ENCODE measurements at places on chromosomes 7 and 10.

DNA sequence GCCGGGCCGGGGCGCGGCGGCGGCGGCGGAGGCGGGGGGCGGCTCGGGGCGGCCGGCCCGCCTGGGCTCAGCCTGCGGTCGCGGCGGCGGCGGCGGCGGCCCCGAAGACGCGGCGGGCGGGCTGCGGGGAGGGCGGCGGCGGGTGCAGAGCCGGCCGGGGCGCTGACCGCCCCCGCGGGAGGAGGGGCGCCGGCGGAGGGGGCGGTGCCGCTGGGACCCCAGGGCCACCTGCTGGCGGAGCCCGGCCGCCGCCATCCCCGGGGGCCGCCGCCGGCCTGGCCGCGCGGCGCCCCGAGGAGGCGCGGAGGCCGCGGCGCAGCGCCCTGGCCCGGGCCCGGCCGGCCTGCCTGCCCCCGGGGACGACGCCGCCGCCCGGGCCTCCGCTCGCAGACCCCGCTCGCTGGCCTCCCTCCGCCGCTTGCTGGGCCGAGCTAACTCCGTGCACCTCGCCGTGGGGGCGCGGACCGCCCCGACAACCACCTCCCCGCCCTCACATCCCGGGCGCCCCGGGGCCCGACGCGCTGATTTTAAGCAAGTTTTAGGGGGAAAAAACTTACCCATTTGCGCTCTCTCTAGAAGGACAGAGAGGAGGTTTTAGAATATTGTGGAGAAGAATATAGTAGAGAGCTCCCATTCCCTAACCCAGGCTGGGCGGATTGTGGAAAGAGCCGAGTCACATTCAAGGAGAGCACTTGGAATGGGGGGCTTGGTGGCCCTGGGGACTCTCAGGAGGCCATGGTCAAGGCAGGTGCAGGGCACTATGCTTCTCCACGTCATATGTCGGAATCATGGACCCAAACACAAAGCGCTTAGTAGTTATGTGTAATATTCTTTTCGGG, at the start of gene BEND7:
Gene BEND7 (minus strand): TSS at position 140 of the 839 bp plus-strand sequence. CDS start 481 bp downstream, outside the sequence.
- DNase-seq, result no peak

- no peak for DNase-seq
Measured at GRCh38 chr7:25805027-25805687, 346.8 kb upstream of the NFE2L3 start.

- DNase-seq, result no peak
Measured at GRCh38 chr7:47552621-47553020, 29.3 kb downstream of the TNS3 start.

GRCh38 chr7:36639826-36640225, 84.5 kb downstream of the AOAH start:
- no peak for DNase-seq

DNA sequence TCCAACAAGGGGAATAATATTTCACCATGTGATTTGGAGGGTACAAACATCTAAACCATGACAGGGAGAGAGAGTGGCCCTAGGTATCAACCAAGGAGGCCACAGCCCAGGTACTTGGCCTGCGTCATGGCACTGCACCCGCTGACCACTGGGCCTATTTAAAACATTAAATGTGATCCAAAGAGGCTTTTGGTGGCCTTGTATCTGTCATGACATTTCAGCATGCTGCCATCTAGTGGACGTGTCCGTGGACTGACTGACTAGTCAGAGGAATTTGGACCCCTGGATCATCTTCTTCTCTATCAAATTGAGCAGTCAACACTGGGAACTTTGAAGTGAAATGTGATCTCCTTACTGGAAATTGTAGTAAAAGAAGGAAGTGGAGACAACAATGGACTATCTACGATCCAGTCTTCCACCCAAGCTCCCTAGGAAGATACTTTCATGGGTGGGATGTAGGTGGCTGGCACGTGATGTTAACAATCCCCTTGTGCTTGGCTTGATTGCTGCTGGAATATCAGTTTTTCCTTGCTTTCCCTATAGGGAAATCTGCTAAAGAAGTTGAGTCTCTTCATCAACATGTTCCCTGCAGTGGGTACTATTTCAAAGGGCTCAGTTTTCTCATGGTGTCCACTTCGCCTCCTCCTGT, 24.6 kb upstream of the ITGA8 start:
- peak; percentile 24 for DNase-seq

DNA sequence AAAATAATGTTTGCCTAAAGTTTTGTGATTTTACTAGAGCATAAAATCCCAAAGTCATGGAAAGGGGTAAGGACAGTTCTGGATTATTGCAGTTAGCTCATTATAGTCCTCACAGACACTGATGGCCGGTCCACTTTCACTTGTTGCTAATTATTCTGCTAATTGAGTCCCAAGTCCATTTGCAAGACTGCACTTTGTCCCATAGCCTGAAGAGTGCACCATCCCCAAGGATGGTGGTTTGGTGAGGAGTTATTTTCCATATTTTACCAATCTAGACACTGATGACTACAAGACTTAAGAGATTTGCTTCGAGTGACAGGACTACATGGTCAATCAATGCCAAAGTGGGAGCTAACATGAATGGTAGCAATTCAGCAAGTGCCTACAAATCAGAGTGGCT, 181.8 kb upstream of the CACNA2D1 start:
- no peak for DNase-seq

DNA sequence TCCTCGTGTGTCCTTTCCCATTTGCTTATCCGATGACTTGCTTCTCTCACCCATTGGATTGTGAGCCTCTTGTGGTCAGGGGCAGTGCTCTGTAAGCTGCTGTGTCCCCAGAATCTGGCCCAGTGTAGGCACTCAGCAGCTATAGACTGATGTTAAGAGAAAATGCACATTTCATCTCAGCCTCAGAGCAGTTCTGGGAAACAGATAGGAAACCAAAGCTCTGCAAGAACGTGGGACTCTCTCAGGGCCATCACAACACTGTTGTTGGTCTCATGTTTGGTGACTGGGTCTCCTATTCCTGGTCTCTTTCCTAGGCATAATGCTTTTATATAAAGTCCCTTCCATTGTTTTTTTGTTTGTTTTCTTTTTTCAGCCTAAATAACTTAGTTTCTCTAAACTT, 141.2 kb downstream of the ST7 start:
- no peak for DNase-seq

DNA sequence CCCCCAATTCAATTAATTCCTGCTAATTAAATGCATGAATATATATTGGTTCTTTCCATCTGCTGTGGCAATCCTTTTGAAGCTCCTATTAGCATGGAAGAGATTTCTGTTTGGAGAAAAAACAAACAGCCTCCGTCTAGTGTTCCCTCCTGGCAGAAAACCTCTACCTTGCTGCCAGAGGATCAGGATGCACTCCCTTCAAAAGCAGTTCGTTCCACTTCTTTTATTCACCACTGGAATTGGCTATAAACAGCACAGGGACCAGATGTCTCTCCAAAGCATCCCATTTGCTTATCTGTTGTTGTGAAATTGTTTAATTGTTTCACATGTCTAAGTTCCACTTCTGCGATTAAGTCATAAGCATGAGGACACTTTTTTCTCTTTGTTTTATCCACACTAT, 77.8 kb upstream of the PTN start:
- DNase-seq, result no peak

DNA sequence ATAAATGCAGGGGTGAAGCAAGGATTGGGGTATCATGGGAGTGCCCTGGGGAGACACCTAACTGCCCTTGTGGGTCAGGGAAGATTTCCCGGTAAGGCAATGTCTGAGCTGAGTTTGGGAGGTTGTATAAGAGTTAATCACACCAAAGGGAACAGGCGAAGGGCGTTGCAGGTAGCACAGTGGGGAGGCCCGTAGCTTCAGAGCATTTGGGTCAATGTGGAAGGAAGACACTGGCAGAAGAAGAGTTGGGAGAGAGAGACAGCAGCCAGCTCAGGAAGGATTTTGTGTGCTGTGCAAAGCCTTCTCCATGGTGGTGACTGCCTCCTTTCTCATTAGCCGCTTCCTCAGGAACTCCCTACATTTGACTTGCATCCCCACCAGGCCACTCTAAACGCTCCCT, 80.8 kb upstream of the LEP start:
- no peak for DNase-seq

DNA sequence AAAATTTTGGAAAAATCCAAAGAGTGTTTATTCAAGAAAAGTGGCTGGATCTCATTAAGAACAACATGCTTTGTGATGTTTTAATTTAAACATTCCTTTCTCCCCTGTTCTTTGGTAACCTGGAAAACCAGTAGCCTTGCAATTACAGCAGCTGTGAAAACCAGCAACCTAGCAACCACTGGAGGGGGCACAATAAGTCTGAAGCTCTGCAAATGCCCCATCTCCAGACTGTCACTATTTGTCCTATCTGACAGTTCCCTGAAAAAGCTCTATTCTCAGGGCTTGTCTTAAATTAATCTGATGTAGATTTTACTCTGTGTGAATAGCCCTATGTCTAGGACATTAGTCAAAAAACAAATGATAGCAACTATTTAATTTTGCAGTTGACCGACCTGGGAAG, 137.6 kb upstream of the THSD7A start:
- DNase-seq, result no peak

DNA sequence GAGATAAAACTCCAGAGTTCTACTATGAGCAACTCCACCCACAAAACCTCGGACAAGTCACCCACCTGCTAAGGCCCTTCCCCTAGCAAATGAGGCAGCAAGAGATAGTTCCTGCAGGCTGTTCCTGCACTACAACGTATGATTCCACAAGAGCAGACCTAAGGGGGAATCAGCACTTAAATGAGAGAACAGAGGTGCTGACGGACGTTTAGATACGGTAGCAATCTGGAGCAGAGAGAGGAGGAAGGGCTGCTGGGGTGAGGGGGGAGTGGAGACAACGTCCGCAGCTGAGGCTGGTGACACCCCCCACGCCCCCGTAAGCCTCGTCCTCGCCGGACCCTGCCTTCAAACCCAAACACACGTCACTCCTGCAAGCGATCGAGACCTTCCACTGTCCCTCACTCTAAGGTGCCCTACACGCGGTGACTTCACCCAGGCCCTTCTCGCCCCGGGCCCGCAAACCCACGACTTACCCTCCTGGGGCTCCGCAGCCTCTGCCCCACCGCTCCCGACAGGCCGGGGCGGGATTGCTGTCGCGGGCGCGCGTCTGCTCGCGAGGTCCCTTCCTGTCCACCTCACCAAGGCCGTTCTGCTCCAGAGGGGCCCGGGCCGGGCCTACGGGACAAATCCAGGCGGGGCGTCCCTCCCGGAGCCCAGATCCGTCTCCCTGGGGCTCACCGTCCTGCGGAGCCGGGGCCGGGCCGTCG, 635 bp downstream of the ZNF12 start:
- DNase-seq, result peak; percentile 13

- no peak for DNase-seq
Measured at GRCh38 chr10:101529725-101530553, 58.1 kb downstream of the POLL start.

DNA sequence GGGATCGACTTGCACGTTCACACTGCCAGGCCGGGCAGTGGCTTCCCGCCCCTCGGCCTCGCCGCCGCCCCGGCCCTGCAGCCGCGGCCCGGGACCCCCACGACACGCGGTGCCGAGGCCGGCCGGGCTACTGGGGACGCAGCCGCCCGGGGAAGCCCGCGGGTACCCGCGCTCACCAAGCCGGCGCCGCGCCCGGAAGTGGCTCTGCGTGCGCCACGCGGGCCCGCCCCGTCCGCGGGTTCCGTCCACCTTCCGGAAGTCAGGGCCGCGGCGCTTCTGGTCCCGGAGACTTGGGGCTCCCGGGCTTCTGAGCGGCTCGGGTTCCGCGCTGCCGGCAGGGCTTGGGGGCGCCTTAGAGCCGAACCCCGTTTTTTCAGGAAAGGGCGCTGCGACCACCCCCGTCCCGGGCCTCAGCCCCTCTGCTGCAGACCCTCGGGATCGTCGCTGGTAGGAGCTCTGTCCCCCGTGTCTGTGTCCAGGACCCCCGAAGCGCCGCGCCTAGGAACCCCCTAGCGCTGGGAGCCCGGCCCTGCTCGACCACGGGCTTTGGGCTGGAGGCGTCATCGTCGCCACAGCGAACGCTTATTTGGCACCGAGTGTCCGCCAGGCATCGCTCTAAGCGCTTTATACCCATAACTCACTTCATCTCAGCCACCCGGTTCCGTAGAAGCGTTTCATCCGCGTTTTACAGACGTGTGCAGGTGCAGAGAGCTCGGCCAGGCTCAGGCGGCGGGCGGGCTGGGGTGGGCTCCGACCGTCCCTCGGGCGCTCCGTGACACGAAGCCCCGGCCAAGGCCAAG, at the start of gene PSMG3:
Gene PSMG3 (minus strand): TSS at position 200 of the 800 bp plus-strand sequence. CDS start 693 bp downstream, outside the sequence.
- peak; percentile 92 for DNase-seq

- no peak for DNase-seq
Measured at GRCh38 chr7:18590241-18590640, 94.7 kb downstream of the HDAC9 start.

- DNase-seq, result no peak
Measured at GRCh38 chr7:137480401-137480800, 136.9 kb upstream of the PTN start.

DNA sequence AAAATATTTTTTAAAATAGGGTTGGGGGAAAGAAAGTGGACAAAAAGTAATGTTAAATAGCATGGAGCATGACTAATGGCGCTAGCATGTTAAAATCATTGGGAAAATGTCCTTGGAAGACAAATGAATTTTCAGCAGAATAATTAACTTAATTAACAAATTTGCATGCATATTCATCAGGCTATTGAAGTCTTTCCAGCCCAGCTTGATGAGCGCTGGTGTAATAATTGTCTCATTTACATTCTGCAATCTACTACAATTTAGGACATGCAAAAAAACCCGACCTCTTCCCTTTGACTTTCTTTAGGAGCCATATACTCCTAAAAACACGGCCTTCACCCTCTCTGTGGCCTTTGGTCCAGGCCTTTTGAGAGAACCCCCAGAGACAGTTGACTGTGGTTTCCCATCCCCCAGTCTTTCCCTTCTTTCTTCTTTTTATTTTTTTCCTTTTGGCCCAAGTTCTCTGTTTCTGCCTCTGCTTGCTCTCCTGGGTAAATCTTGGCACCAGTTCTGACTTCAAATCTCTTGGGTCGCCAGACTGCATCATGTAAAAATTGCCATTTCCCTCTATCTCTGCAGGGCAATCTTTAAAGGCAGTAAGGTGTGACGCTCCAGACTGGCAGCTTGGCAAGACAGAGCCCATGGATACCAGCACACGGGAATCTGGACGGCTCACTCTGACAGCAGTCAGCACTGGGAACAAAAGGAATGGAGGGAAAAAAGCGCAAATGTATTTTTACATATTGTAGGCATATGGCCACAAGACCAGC, 105.5 kb downstream of the NEUROD6 start:
- DNase-seq, result no peak

- DNase-seq, result no peak
Measured at GRCh38 chr10:1100143-1100542, 44.0 kb downstream of the WDR37 start.

GRCh38 chr10:96208946-96209345, 62.4 kb downstream of the BLNK start:
- no peak for DNase-seq

GRCh38 chr10:76729346-76729745, 908.3 kb downstream of the KCNMA1 start:
- no peak for DNase-seq

GRCh38 chr10:16993186-16993585, 136.4 kb downstream of the CUBN start:
- no peak for DNase-seq

DNA sequence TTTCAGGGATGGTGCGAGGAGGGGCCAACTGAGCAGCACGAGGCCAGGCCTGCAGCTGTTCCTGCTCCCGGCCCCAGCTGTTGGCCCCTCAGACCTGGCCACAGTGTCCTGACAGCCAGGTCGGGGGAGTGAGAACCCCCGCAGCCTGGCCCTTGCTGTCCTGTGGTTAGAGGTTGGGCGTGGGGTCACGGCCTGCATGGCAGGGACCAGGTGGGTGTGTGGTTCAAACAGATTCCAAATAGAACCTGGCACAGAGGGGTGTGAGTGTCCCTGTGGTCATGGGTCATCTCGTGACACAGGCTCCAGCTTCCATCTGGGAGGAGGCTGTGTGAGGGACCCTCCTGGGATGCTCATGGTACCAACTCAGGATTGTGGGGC, 10.3 kb downstream of the NPTX2 start:
- DNase-seq, result no peak
